Cardiac septum (tissue), 1 donor: ENCODE measurements at places on chromosomes 5 and 9. TPM values are rescaled to one million over a fixed set of nuclear protein-coding genes. Genes with fewer than 3 reads are reported as not detected.

SYNPO gene
- 829 TPM for total RNA-seq

DNA sequence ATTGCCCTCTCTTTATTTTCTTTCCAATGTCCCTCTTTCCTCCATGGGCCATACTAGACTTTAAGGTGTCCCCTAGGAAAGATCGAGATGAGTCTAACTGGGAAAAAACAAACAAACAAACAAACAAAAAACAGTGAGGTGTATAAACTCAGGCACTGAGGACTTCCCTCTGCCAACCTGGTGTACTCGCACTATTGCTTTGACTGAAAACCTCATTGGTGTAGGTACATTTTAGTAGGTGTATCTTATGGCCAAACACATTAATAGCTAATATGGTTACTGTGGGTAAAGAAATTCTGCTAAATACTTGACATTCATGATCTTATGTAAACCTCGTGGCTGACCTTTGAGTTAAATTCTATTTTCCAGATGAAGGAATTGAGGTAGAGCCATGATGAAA, 74.3 kb downstream of the TNC start:
- DNase-seq: no peak

- DNase-seq: no peak
Measured at GRCh38 chr5:63822614-63823013, 139.6 kb downstream of the HTR1A start.

FAM120A gene
- 116 TPM for total RNA-seq

DNA sequence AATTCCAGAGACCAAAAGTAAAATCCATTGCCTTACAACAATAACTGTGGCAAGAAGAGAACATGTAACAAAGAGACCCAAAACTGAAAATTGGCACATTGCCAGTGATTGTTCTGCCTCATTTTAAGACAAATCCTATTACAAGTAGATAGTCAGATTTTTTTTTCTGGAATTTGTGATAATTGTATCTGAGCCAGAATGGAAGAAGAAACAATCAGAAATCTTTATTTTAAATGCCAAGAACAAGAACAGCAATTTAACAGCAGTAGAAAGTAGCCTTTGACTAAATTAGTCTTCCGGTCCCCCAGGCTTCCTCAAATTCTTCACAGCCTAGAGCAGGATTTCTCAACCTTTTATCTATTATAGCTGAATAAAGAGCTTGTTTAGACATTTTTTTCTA, 106.7 kb upstream of the PTPN3 start:
- DNase-seq: no peak

GNG10 gene
- total RNA-seq: 36.4 TPM

GRCh38 chr9:75198436-75198835, 110.1 kb downstream of the OSTF1 start:
- no peak for DNase-seq

MARCHF11 gene
- total RNA-seq: 1.3 TPM

- no peak for DNase-seq
Measured at GRCh38 chr5:76199336-76200318, 116.4 kb downstream of the SV2C start.

PCDHGB1 gene
- total RNA-seq: 12.6 TPM

- no peak for DNase-seq
Measured at GRCh38 chr5:18393565-18394442, 759.5 kb downstream of the TAF11L14 start.

DNA sequence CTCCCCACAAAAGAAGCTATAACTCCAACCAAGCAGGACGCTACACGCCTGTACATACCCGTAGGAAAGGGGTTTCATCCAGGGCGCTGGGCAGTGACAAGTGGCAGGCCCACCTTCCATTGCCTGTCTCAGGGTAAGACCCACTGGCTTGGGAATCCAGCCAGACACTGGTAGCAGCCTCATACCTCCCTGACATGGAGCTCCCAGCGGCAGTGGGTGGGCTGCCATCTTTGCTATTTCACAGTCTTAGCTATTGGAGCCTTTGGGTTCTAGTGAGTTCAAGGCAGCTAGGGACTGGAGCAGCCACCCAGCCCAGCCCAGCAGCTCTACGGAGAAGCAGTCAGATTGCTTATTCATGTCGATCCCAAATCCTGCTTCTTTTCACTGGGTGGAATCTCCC, 3.4 kb upstream of the IFNA10 start:
- no peak for DNase-seq

GRCh38 chr5:59569158-59569557, 324.4 kb downstream of the PDE4D start:
- no peak for DNase-seq

- DNase-seq: no peak
Measured at GRCh38 chr9:132639322-132639721, 30.5 kb downstream of the DDX31 start.

LPAR1 gene
- 10.6 TPM for total RNA-seq

GABRA1 gene
- total RNA-seq: not detected

ARL14EPL gene
- not detected for total RNA-seq

GRCh38 chr5:71834601-71835000, 115.5 kb downstream of the CARTPT start:
- no peak for DNase-seq

DNA sequence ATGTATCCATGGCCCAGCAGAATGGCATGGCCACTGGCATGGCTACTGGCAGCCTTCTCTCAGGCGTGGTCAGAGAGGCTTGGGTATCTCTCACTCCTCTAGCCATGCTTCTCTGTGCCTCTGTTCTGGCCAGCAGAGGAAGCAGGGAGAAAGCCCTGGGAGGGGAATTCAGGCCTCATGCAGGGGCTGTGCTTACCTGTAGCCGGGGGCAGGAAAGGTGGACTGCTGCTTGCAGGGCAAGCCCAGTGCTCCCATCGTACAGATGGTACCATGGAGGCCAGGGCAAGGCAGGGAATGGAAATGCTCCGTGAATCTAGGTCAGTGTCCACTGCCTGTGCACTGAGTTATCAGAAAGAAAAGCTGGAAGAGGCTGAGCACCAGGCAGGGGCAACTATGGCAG, 2.7 kb downstream of the OR13J1 start:
- DNase-seq: no peak

- no peak for DNase-seq
Measured at GRCh38 chr5:96227957-96228356, 205.1 kb downstream of the PCSK1 start.

- no peak for DNase-seq
Measured at GRCh38 chr5:50711280-50711679, 44.8 kb downstream of the PARP8 start.

- no peak for DNase-seq
Measured at GRCh38 chr9:78239506-78239905, 3.6 kb downstream of the CEP78 start.

GLDC gene
- 0.11 TPM for total RNA-seq

FTMT gene
- not detected for total RNA-seq

DNA sequence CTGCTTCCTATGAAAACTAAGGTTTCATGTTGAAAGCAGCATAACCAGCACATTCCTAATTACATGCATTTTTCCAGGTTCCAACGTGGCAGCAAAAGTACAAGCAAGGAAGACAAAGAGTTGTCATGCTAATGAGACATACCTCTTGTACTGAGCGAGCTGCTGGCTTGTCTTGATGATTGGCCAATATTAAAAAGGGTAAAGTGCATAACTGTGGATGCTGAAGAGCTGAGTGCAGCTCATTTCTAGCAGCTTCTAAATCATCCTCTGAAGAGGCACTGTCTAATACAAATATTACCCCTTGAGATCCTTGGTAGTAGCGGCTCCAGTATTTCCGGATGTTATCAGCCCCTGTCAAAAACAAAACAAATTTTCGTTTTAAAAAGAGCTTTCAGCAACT, 197.3 kb downstream of the ARL15 start:
- no peak for DNase-seq

PPP3R2 gene
- total RNA-seq: not detected

LCN1 gene
- total RNA-seq: not detected

GRCh38 chr9:106467113-106467864, 395.7 kb upstream of the ZNF462 start:
- no peak for DNase-seq

GRCh38 chr5:140998921-140999410, 32.7 kb downstream of the PCDHAC2 start:
- no peak for DNase-seq

DNA sequence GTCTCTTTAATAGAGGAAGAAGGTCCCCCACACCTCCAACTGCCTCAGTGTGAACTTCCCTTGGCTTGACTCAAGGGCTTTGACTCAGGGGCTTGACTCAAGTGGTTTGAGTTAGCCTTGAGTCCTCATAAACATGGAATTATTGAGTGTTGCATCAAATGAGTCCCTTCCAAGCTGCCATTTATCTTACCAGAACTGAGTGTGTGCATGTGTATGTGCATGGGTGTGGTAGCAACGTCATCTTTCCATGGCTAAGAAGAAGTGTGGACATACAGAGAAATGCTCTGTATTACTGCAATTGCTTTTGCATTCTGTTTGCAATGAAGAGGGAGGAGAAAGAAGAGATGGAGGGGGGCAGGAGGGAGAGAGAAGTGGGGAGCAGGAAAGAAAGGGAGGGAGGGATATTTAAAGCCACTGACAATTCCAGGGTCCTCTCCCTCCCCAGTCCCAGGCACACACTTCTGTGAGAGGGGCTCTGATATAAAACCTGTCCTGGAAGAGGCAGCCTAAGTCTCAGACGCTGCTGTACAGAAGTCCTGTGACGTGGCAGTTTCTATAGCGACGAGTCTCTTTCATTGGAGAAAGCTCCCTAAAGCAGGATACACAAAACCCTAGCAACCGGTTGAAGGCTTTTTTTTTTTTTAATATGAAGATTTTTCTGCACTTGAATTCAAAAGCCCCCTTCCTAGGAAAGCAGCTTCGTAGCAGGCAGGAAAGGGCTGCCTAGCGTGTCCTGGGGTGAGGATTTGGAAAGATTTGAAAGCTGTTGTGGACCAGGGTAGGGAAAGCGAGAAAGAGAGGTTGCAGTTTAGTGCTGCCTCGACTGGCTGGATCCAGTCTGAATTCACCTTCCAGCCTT, 93.3 kb upstream of the MAP1B start:
- DNase-seq: no peak

DNA sequence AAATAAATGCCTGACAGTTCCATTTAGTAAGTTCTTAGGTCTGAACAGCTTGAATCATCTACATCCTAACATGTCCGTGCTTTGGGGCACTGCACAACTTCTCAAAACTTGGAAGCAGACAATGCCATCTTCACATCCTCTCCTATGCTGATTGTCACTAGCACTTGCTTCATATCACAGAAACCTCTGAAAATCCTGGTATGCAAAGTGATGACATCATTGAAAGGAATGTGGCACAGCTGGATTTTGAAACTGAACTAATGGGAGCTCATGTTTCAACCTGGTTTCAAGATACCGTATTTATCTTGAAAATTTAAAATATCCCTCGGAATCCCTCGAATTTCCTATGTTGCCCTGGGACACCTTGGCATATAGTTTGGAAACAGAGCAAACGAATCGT, 490.2 kb upstream of the DAP start:
- DNase-seq: no peak

- no peak for DNase-seq
Measured at GRCh38 chr5:148387325-148387724, 3.6 kb downstream of the FBXO38 start.

CA9 gene
- total RNA-seq: 0.48 TPM

GRCh38 chr5:16844952-16845351, 91.1 kb downstream of the MYO10 start:
- no peak for DNase-seq

DNA sequence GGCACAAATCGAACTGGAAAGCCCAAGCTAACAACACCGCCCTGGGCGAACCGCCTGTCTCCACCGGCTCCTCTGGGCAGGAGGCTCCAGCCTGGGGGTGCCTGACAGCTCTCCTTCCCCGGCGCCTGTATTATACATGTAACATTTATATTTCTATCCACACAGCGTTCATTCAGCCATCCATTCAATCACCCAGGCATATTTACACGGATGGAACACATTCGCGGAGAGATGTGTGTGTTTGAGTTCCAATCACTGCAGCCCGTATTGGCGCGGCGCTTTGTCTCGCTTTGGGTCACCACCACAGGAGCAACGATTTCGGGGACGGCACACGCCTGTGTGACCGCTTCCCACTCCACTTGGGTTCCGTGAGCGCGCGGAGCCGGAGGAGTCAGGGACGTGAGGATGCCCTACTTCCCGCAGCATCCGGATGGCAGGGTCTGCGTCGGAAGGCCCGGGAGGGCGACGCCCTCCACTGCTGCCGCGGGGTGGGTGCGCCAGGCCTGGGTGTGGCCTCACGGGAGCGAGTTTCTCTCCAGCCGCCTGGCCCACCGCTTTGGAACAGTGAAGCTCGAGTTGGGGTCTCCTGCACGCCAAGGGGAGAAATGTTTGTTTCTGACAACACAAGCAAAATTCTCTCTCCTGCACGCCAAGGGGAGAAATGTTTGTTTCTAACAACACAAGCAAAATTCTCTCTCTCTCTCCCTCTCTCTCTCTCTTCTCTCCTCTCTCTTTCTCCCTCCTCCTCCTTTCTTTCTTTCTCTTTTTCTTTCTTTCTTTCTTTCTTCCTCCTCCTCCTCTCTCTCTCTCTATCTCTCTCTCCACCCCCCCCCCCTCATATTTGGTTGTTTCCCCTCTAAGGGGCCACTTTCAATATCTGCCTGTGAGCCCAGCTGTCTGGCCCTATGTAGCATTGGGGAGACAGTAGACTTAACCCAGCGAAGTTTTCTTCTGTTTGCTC, 1.1 kb upstream of the SV2C start:
- no peak for DNase-seq

IGFBPL1 gene
- total RNA-seq: 0.30 TPM

PCBD2 gene
- total RNA-seq: 21.2 TPM

DNA sequence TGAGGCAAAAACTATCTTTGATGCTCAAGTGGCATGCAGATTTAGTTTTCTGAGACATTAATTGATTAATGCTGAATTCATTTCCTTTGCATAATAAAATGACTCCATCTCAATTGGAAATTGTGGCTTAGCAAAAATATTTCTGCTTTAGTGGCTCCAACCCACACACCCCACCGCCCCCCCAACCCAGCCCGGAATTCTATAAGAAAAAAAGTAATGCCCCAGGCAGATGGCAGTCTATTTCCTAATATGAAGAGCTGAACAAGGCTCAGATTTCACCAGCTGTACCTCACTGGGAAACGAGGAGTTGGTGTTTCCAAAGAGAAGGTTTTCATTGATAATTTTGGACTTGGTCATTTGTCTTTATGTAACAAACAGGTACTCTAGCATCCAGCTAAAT, 182.1 kb downstream of the FBN2 start:
- no peak for DNase-seq

DNA sequence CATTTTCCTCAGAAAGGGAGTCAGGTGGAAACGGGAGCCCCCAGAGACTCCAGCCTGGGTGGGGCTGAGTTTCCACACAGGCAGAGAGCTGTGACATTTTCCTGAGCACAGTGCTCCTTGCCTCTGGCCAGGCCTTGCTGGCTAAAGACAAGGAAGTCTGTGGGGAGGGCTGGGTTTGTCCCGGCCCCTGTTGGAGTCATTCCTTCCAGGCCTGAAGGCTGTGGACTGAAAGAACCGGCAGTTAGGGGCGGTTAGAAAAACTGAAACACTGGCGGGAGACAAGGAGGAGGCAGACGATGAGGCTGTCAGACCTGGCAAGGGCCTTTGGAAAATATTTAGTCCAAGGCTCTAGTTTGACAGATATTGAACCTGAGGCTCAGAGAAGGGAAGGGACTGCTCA, 29.9 kb downstream of the COL15A1 start:
- peak; percentile 86 for DNase-seq

GRCh38 chr9:135504262-135505243, 4.1 kb downstream of the MRPS2 start:
- no peak for DNase-seq
